Central memory CD4-positive, alpha-beta T cell (primary cell): ENCODE measurements at places on chromosomes 3 and 15.

- DNase-seq = no peak
Observed at GRCh38 chr3:80521081-80521480, 753.3 kb upstream of the ROBO1 start.

DNA sequence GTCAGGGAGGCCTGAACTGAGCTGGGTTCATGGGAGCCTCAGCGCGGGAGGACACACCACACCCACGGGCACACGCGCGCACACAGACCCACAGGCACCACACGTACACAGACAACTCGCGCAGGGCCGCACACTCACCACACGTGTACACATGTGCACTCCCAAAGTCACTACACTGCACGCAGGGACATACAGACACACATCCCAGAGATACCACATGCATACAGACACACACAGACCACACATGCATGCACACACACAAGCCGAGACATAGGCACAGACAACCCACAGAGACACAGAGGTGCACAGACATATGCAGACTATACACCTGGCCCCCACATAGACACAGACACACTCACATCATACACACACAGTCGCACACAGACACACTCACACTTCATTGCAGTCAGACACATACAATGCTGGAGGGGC, 1.1 kb upstream of the MGLL start:
- DNase-seq = no peak

GRCh38 chr3:121269389-121269788, 276.4 kb downstream of the POLQ start:
- no peak for DNase-seq

DNA sequence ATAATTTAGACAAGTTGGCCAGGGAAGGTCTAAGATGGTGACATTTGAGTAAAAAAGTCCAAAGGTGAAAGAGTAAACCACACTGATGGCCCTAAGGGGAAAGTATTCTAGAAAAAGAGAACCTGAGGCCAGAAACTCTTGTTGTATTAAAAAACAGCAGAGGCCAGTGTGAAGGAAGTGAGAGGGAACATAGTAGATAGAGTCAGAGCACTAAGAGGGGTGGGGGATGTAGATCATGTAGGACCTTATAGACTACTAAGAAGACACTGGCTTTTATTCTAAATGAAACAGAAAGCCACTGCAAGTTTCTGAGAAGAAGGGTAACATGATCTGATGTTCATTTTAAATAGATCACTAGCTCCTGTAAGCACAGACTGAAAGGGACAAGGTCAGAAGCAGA, 14.5 kb downstream of the POLQ start:
- no peak for DNase-seq
